Gastrocnemius medialis (tissue), 4 donors: ENCODE measurements at places on chromosomes 13 and 19.
A peak's percentile ranks its signal among the peaks of the same experiment; 100 is the strongest.

- no peak for DNase-seq
These were observed 1072.4 kb downstream of the EFNB2 start for GRCh38 chr13:105463011-105463501.

GRCh38 chr13:23996456-23996855, 99.2 kb upstream of the C1QTNF9B start:
- no peak for DNase-seq

GRCh38 chr13:109949397-109949796, 163.0 kb upstream of the IRS2 start:
- no peak for DNase-seq

DNA sequence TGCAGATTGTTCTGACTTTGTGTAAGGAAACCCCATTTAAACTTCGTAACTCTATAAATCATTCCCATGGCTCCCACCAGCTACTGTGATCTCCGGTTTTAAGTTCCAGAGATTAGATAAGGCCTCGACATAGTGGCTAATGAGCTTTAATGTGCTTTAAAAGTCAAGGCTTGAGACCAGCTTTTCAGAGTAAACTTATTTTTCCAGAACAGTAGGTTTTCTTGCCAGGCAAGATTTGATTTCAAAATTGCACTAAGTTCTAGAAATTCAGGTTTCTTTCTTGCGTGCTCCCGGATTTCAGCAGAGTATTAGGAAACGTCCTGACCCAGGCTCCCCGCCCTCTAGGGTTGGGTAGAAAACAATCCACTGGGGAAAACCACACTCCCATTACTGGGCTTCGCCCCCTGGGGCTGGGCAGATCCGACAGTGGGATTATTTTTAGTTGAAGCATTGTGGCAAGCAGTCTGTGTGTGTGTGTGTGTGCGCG, 43.3 kb downstream of the CRYL1 start:
- no peak for DNase-seq

GRCh38 chr19:33465371-33465770, 56.2 kb downstream of the PEPD start:
- DNase-seq = no peak

DNA sequence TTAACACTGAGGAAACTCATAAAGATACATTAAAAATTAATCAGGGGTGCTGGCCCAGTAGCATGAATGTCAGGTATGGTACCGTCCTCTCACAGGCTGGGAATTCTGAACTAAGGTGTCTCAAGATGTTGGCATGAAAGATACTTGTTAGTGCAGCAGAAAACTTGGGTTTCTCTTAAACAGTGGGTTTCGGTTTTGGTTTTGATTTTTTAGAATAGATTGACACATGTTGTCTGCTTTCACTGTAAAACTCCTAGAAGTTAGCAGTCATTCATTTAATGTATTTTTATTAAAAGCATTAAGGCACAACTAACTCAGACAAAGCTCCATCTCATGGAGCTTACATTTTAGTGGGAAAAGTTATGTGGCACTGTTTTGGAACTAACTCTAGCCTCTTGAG, 3.5 kb upstream of the OBI1 start:
- DNase-seq = no peak

DNA sequence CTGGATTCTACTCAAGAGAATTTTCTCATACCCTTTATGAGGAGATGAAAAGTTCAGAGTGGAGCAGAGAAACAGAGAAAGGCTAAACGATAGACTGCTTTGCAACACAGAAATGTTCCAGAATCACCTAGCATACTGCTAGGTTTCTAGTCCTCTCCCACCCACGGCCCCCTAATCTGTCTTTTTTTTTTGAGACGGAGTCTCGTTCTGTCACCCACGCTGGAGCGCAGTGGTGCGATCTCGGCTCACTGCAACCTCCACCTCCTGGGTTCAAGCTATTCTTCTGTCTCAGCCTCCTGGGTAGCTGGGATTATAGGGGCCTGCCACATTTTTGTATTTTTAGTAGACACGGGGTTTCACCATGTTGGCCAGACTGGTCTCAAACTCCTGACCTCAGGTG, 4.8 kb downstream of the SUGP2 start:
- no peak for DNase-seq

- DNase-seq = peak; percentile 25
These were observed 1.8 kb upstream of the APOE start for GRCh38 chr19:44903602-44904425.

GRCh38 chr13:67107979-67108378, 122.2 kb downstream of the PCDH9 start:
- DNase-seq = no peak
